ENCODE measurements at places on chromosomes 6 and 20.

- DNase-seq: no peak
Measured at GRCh38 chr6:37763413-37763812, 56.1 kb upstream of the ZFAND3 start.

DNA sequence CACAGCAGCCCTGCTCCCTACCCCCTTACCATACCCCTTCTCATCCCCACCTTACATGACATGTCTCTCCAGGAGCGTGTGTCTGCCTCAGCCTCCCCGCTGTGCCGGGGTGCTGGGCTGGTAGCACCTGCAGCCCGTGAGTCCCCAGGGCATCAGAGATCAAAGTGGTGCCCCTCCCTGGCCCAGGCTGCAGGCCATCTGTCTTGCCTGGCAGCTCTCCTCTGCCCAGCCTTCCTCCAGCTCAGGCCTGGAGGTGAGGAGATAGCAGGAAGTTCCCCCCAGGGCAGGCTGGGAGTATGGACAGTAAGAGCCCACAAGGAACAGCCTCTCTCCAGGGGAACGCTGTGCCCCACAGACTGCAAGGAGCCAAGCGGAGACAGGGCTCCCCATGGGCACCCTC, 35.3 kb downstream of the GRM4 start:
- no peak for DNase-seq

GRCh38 chr6:14705841-14706377, 540.0 kb upstream of the JARID2 start:
- no peak for DNase-seq

- no peak for DNase-seq
Measured at GRCh38 chr20:15702161-15702560, 871.1 kb downstream of the KIF16B start.

GRCh38 chr20:6921717-6922386, 154.4 kb downstream of the BMP2 start:
- DNase-seq: no peak

All from iris pigment epithelial cell (primary cell).